ENCODE measurements at places on chromosomes 11 and 22.
A peak's percentile ranks its signal among the peaks of the same experiment; 100 is the strongest.

GRCh38 chr11:9974375-9974774, 310.5 kb downstream of the SWAP70 start:
- DNase-seq: no peak

DNA sequence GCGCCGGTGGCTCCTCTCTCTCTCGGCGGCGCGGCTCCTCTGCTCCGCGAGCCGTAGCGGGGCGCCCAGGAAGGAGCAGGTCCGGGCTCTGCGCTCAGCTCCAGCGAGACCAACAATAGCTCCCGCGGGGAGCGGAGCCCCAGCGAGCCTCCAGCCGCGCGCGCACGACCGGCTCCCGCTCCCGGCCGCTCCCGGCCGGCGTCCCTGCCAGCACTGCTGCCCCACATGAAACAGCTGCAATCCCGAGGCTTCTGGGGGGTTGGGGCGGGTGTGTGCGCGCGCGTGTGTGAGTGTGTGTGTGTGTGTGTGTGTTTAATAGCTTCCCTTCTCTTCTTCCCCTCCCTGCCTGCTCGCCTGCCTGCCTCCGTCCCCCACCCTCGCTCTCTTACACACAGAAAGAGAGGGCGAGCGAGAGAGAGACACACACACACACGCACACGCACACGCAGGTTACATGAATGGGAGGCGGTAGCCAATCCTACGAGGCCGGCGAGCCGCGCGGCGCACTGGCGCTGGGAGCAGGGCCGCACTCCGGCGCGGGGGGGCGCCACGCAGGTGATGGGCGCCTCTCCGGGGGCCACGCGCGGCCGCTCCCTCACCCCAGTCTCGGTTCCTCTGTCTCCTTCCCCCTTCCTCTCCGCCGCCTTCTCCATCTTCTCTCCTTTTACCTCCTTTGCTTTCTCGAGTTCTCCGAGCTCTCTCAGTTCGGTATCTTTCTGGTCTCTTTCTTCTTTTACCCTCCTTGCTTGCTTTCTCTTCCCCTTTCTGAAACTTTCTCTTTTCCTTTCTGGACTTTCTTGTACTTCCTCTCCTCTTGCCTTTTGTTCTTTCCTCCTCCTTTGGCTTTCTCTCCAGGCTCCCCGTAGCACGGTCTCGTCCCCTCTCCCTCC, at the start of gene TENM4:
Gene TENM4, minus strand, starts transcription at position 460 of the 890 bp plus-strand sequence. CDS start 371,086 bp downstream, outside the sequence.
- peak; percentile 25 for DNase-seq

DNA sequence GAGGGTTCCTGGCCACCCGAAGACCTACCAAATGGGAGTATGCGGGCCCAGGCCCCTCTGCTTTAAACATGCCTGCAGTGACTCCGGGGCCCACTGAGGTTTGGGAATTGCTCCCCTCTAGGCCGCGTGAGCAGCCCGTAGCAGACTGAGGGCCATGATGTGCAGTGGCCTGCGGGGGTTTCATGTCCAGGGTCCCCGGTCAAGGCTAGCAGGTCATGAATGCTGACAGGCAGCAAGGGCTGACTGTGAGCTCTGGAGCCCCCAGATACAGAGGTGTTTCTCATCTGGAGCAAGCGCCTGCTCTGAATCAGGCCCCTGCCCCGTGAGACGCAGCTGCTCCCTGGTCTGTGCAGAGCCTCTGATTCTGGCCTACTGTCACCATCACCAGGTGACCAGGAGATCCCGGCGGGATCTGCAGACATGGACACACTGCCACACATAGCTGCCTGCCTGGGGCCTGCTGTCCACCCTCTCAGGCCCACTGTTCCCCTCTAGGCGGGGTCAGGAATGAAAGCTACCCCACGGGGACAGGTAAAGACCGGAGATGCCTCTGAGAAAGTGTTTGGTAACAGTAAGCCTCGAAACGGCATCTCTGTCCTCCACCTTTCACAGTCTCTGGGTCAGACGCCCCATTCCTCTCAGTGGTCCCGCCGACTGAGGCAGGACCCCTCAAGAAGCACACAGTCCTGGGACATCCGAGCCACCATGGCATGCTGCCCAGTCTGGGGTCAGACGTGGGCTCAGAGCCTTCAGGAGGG, 73.3 kb downstream of the PARVB start:
- no peak for DNase-seq

DNA sequence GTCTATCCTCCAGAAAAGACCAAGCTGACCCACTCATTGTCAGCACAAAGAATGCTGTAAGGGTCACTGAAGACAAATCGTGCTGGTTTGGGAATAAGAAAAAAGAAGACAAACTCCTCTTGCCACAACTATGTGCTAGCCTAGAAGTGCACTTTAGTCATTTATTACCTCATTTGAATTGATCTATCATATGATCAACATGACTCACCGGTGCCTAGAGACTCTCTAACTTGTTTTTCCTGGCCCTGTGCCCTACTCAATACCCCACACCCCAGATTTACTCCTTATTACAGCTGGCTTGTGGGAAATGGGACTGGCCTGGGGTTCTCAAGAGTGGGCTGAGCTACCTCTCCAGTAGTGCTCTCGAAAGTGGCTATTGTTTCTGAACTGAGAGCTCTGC, 35.9 kb upstream of the HORMAD2 start:
- DNase-seq: no peak

DNA sequence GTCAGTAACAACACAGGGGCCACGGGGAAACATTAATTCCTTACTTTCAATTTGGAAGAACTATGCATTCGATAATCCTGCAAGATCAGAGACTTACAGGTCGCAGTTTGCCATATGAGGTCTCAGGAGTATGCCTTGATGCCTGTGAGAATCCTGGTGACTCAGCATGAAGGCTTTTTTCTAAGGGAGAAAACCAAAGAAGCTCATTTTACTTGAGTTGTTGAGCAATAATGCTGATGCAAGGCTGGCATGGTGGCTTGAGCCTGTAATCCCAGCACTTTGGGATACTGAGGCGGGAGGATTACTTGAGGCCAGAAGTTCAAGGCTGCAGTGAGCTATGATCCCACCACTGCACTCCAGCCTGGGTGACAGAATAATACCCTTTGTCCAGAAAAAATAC, 26.6 kb downstream of the ATG16L2 start:
- no peak for DNase-seq

DNA sequence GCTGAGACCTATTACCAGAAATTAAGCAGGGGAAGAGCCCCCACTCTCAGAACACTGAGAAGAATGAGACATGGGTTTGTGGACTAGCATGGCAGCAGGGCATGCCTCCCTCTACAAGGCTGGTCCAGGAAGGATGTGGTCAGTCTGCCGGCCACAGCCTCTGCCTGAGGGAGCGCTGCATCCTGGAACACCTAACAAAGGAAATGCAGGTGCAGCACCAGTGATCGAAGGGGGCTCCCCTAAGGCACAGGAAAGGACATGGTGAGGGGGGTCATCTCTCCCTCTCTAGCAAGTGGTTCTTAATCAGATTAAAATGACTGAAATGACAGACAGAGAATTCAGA, 40.6 kb upstream of the ARL14EP start:
- DNase-seq: no peak

- DNase-seq: peak; percentile 59
These were observed 3.4 kb downstream of the CLPB start for GRCh38 chr11:72430741-72431570.

DNA sequence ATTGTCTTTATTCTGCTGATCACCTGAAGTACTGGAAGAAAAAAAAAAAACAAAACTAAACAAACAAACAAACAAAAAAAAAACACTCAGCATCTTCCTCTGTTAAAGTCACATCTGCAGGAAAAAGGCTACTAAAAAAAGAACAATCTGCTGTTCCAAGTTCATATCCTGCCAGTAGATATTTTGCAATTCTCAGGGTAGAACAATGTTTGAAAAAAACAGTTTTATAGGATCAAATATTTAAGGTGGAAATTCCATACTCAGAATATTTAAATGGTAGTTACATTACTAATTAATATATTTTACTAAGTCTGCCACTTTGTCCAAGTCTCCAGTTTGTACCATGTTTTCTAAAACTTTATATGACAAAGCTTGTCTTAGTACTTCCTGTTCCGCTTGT, 175.2 kb downstream of the SBF2 start:
- DNase-seq: no peak

- no peak for DNase-seq
These were observed 28.9 kb downstream of the CLMP start for GRCh38 chr11:123166071-123166559.

DNA sequence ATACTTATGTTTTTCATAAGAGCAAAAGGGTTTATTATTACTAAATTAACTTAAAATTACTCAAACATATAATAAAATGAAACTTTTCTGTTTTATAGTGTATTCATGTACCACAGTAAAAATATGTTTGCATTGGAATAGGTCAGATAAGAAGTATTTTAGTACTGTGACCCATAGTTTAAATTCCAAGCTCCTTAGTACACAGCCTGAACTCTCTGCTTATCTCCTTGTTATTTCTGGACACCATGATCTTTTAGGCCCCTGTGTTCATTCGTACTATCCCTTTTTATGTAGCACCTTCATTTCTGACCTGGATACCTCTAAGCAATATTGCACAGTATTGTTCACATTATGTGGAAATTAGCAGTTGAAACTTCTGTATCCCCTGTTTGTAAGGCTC, 296.7 kb upstream of the SYN3 start:
- no peak for DNase-seq

DNA sequence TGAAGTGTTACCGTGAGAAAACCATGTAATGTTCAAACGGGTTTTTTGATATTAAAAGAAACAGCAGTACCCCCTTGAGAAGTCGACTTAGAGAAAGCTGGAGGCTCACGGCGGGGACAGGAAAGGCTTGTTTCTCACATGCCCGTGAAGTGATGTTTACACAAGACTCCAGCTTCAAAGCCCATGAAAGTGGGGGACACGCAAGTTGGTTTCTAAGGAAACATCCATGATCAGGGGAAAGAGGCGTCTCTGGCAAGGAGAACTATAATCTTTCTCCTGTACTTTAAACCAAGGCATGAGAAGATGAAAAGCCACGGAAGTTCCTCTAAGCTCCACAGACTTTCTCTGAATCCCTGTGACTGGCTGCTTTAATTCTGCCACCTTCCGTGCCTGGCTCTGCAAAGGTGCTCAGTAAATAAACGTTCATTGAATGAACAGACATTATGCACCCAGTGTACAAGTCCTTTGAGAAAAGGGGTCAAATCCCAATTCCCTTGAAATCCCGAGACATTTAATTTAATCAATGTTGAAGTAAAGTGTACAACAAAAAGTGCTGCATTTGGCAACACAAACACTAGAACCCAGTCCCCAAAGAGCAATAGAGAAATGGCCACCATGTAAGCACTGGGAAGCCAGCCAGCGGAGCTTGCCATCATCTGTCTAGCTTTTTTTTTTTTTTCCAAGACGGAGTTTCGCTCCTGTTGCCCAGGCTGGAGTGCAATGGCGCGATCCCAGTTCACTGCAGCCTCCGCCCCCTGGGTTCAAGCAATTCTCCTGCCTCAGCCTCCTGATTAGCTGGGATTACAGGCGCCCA, 58.7 kb downstream of the AHNAK start:
- no peak for DNase-seq

- DNase-seq: no peak
These were observed 63.5 kb downstream of the SIK2 start for GRCh38 chr11:111665777-111666176.

- no peak for DNase-seq
These were observed 46.5 kb downstream of the SLC22A12 start for GRCh38 chr11:64637334-64638017.

DNA sequence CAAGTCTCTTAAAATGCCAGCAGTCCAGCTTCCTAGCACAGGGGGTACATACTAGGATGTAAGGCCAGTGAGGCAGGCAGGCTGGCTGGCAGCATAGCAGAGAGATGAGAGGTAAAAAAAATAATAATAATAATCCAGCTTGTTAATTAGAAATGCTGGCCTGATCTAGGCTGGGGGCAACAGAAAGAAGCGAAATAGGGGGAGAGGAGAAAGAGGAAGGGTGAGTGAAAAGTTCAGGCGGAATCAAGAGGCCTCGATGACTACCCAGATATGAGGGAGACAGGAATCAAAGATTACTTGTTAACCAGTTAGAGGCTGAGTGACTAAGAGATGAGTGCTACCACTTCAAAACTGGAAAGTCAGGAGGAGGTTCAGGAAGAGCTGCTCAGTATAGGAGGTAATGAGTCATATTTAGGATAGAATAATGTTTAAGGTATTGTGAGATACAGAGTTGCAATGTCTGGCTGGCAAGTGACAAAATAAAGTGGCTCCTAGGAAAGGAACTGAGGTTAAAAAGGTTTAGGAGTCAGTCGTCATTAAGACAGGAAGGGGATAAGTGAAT, 2.8 kb downstream of the ALKBH8 start:
- DNase-seq: no peak

- DNase-seq: peak; percentile 88
These were observed at the start of gene ARRB1 for GRCh38 chr11:75351541-75351790. TSS of gene ARRB1 (minus strand) at chr11:75351661. CDS start at chr11:75351607, 54 bp downstream.

- peak; percentile 72 for DNase-seq
These were observed 10.4 kb upstream of the SUN2 start for GRCh38 chr22:38766076-38766777.

DNA sequence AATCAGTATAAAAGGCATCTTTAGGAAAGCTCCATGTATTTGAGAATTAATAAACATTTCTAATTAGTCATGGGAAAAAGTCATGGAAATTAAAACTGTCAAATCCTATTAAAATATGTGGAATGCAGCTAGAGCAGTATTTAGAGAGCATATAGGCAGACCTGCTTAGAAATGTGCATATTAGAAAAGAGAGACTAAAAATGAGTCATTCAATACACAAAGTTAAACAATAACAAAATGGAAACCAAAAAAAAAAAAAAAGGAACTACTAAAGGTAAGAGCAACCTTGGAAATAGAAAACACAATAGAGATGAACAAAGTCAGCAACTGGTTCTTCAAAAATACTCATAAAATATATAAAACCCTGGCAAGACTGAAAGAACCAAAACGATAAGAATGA, 59.7 kb upstream of the RASSF10 start:
- no peak for DNase-seq

- DNase-seq: no peak
These were observed 204.9 kb upstream of the PLET1 start for GRCh38 chr11:112465433-112466024.

DNA sequence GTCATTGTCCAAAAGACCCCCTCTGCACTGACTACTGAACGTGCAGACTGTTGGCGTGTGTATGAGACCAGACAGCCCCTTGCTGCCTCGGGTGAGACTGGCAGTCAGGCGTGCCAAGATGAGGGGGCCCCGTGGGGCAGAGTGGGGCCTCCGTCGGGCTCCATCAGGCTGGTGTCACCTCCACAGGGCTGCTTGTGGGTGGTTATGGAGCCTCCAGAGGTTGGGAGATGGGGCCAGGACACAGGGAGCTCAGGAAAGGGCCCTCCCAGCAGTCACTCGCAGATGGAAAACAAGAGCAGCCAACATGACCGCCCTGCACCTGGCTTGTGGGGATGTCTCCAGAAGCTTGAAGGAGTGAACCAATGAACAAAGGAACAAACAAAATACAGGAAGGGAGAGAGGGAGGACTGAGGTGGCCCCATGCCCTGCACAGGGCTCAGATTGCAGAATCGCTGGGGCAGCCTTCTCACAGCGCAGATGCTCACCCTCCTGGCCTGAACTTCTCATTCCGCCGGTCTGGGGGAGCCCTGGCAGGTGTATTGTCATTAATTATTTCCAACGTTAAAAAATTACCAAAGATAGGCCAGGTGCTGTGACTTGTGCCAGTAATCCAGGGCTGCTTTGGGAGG, 5.5 kb upstream of the PHLDA2 start:
- DNase-seq: no peak

DNA sequence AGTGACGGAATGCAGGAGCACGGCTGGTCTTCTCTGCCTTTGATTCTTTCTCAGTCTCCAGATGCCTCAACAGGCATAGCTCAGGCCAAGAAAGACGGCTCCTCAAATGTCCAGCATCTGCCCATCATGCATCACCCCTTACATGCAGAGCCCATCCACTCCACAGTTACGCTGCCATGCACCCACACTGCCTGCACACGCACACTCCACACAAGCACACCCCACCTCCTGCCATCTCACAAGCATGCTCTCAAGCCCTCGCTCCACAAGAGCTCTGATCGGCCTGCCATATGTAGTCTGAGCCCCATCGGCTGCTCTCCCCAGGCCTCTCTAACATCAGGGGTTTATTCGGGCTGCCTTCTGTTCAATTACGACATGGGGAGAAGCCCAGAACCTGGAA, 18.8 kb downstream of the SCN4B start:
- DNase-seq: no peak
